ENCODE measurements at places on chromosomes 6 and 20.

- no peak for DNase-seq
These were observed 453.2 kb upstream of the PTCHD4 start for GRCh38 chr6:48564036-48564820.

GRCh38 chr20:49595811-49596561 is 28.0 kb upstream of the PTGIS start:
- DNase-seq, result no peak

GRCh38 chr6:20415304-20415703 is 13.6 kb downstream of the E2F3 start:
- no peak for DNase-seq

DNA sequence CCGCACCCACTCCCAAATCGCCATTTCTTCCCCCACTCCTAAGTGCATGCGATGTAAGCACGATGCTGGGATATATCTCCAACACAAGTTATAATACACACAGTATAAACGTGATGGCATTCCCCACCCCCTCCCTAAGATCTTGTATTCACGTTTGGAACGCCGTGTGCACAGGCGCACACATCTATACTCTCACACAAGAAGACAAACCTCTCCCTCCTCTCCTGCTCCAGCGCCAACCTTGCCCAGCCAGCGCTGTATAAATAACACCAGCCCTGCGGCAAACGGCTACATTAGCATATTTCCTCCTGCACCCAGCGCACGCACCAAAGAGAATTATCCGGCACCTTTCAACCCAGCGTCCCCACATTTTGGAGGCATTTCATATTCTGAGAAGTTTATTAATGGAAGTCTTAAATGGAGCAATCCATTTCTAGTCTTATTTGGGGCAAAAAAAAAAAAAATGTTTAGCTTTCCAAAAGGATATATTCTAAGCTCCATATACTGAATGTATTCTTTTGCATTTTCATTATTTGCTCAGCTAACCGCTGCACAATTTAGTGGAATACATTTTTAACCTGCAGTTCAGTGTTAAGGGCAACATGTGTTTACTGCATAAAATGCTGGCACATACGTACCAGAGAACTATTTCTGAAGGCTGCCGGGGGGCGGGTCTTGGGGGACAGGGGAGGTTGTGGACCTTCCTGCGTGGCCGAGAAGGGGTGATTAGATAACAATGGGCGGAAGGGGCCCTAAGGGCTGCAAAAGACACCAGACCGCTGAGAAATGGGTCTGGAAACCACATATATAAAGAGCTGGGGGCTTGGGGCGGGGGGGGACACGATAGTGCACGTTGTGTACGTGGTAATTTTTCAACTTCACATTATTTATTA is 1.1 kb upstream of the SLC22A23 start:
- DNase-seq, result no peak

DNA sequence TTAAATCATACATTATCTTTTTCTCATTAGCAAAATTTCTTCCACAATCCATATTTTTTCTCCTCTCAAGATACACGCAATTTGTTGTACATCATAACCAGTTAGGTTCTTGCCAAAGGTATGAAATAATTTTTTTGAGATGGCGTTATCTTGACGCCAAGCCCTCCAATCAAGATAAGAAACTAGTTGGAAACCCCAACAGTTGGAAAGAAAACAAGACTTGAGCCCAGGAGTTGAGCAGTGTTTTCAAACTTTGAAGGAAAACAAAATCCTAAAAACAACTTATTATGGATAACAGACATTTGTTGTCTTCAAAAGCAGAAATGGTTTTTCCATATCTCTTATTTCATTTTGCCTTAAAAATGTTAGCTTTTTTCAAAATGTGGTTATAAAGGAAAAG is 184.8 kb downstream of the SLC24A3 start:
- DNase-seq, result no peak

GRCh38 chr6:139262519-139263300 is 29.1 kb downstream of the TXLNB start:
- peak; percentile 38 for DNase-seq

- DNase-seq, result no peak
These were observed 90.4 kb downstream of the SLC2A10 start for GRCh38 chr20:46799781-46800408.

GRCh38 chr6:70241991-70242420 is 60.9 kb downstream of the COL9A1 start:
- no peak for DNase-seq

DNA sequence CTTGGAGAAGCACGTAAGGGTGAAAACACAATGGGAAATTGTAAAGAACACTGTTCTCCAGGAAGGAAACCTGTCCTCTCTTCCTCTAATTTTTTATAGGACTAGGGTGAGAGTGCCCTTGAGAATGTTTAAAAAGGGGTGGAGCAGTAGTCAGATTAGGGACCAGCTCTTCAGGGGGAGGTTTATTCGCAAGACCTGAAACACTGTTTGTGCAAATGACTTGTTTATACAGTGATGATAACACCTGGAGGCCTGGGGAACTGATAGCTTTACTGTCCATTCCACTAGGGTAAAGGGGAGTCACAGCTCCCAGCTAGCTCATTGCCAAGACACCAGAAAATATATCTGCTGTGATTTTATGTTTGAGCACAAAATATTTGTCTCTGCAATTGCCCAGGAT is 8.1 kb upstream of the FUT9 start:
- no peak for DNase-seq

DNA sequence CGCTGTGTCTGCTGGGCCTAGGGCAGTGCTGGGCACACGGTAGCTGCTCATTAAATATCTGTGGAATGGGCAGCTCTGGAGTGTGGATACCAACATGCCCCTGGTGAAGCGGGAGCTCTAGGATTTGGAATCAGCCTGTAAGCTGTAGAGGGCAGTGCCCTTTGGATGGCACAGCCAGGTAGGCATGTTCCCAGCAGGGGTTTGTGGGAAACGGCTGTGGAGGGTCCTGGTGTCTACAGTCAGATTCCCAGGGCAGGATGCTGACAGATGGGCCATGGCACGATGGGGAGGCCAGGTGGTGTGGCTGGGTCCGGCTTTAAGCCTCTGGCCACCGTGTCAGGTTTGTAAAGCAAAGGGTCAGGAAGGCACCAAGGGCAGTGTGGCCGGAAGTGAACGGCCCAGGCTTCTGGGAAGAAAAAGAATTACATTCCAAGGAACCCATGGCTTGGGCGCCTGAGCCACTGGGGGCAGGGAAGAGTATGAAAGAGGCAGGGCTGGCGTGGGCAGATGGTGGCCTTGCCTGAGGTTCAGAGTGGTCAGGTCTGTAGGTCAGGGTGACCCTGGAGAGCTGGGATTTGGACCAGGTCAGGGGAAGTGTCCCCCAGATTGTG is 44.8 kb downstream of the UBE2V1 start:
- DNase-seq, result no peak

DNA sequence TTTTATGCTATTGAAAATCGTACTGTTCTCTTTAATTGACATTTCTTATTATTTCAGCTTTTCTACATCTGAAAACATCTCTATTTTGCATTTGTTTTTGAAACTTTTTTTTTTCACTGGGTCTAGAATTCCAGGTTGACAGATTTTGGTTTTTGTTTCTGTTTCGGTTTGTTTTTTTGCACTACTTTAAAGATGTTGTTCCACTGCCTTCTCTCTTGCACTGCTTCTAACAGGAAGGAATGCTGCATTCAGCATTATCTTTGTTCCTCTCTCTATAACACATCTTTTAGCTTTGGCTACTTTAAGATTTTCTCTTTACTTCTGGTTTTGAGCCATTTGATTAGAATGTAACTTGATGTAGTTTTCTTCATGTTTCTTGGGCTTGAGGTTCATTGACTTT is 20.1 kb upstream of the SLC17A1 start:
- no peak for DNase-seq

DNA sequence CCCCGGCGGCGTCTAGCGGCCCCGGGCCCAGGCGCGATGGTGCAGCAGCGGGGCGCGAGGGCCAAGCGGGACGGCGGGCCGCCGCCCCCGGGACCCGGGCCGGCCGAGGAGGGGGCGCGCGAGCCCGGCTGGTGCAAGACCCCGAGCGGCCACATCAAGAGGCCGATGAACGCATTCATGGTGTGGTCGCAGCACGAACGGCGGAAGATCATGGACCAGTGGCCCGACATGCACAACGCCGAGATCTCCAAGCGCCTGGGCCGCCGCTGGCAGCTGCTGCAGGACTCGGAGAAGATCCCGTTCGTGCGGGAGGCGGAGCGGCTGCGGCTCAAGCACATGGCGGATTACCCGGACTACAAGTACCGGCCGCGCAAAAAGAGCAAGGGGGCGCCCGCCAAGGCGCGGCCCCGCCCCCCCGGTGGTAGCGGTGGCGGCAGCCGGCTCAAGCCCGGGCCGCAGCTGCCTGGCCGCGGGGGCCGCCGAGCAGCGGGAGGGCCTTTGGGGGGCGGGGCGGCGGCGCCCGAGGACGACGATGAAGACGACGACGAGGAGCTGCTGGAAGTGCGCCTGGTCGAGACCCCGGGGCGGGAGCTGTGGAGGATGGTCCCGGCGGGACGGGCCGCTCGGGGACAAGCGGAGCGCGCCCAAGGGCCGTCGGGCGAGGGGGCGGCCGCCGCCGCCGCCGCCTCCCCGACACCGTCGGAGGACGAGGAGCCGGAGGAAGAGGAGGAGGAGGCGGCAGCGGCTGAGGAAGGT is 715 bp downstream of the SOX12 start:
- peak; percentile 21 for DNase-seq

GRCh38 chr6:115948751-115949150 is 111.9 kb downstream of the FRK start:
- DNase-seq, result no peak

DNA sequence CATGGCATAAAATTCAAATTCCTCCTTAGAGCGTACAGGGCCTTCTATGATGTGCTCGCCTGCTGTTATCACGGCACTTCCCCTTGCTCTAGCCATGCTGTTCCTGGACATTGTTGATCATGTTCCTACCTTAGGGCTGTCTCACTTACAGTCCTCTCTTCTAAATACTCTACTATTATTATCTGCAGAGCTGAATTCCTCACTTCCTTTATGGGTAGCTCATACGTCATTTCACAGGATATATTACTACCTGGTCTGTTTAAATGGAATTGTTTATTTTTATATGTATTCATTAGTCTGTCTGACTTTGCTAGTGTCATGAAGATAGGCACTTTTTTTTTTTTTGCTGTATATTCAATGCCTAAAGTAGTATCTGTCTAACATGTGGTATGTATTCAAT is 94.7 kb upstream of the FLRT3 start:
- DNase-seq, result no peak

GRCh38 chr6:28105245-28105639 is 19.2 kb upstream of the ZSCAN16 start:
- DNase-seq, result no peak

DNA sequence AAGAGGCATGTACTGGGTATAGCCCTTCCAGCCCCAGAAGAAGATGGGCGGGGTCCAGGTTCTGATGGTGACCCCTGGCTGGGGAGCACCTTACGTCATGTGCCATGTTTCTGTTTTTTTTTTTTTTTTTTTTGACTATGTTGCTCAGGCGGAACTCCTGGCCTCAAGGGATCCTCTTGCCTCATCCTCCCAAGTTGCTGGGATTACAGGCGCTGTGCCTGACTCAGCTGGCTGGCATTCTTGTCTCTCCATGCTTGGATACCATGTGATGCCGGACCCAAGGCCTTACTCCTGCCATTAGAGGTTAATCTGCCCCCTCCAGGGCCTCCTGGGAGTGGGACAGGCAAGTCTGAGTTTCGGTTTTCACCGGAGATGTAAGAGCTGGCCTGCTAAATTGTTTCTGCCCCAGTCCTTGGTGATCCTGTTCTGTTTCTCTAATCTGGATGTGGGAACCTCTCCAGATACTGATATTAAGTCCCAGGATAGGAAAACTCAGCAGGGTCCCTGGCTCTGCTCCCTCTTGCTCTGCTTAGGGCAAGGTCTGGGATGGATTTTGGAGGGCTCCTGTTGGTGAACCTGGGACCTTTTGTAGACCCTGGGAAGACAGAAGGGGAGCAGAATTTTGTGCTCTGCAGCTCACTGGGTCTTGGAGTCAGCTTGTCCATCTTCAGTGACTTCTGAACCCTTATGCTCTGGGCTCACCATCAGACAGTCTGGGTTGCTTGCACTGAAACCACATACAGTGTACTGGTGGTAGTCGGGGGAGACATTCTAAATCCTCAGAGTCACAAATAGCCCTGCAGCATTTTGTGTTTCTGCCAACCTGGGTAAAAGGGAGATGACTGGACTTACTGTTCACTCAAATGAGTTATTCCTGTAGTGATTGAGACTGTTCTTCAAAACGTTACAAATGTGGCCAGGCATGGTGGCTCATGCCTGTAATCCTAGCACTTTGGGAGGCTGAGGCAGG is 45.1 kb downstream of the PTK7 start:
- DNase-seq, result no peak

DNA sequence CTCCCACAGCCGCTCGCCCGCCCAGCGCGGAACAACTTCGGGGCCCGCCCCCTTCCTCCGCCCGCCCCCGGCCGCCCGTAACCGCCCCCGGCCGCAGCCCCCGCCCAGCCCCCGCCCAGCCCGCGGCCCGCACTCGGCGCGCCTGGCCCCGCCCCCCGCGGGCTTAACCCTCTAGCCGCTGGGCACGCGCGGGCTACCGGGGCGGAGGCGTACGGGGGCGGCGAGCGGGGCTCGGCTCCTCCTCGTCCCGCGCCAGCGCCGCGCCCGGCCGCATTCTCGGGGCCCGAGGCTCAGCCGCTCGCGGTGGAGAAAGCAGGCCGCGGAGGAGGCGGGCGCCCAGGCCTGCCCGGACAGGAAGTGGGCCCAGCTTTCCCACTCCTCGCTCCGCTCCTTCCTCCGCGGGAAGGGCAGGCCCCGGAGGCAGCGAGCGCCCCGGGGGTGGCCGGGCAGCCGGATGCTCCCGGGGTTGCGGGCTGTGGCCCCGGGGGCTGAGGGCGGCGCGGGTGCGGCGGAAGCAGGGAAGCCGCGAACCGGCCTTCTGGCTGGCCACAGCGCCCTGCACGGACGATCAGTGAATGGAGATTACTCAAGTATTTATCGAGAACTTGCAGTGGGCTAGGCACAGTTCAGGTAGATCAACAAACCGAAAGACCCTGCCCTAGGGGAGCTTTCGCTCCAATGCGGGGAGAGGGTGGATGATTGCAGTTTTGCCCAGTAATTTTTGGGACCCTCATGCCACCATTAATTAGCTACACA is at the start of gene TRAM2:
Gene TRAM2 (minus strand): TSS at position 39 of the 756 bp plus-strand sequence. CDS start 145 bp downstream, outside the sequence.
- DNase-seq, result peak; percentile 53

GRCh38 chr6:130978180-130978579 is 84.9 kb downstream of the EPB41L2 start:
- DNase-seq, result no peak

- no peak for DNase-seq
These were observed 113.7 kb upstream of the LOC128125822 start for GRCh38 chr6:63458480-63459115.

GRCh38 chr6:50848989-50849795 is 30.5 kb downstream of the TFAP2B start:
- no peak for DNase-seq

- DNase-seq, result no peak
These were observed 648.8 kb upstream of the AGPAT4 start for GRCh38 chr6:161922631-161923119.

Data from activated CD4-positive, alpha-beta T cell treated with anti-CD3 and anti-CD28 coated beads, Interleukin-2, amount 50 U/mL, for 24 hours (primary cell).